EH (cell line): ENCODE measurements at places on chromosomes 4 and X.

GRCh38 chrX:48972220-48973164 is 848 bp upstream of the KCND1 start:
- DNase-seq = peak; percentile 61

DNA sequence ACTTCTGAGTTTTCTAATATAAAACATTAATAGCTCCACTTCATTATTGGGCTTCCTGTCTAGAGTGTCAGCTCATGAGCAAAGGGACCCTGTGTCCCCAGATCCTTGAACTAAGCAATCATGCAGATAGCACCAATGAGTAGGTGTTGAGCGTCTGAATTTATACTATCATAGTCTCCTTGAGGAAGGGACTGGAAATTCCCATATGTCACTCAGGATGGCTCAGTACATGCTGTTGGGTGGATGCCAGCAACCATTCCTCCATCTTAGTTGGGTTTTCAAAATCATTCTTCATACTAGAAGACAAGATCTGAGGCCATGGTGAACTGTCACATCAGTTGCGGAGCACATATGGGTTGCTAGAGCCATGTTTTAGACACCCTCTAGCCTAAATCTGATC is 27.7 kb downstream of the CD99 start:
- DNase-seq = no peak

GRCh38 chr4:13092702-13093101 is 391.4 kb downstream of the RAB28 start:
- DNase-seq = no peak

DNA sequence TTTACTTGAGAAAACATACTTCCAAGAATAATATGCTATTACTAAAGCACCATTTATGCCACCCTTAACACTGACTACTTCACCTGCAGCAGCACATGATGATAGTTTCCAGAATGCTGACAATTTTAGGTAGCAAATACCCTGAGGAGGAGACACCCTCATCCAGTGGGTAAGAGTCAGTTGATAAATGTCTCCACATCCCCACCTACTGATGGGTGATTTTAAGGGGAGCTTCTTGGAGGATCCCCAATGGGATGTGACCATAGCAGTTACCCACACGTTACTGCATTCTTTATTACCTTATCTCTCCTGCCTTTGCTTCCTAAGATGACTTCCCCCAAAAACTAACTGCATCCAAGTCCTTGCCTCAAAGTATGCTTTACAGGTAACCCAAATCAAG is 131.2 kb upstream of the SMARCAD1 start:
- no peak for DNase-seq

GRCh38 chr4:188707036-188707435 is 567.8 kb downstream of the TRIML1 start:
- DNase-seq = no peak

- peak; percentile 75 for DNase-seq
Measured at GRCh38 chrX:40773809-40774208, 38.5 kb upstream of the MED14 start.

- DNase-seq = peak; percentile 89
Measured at GRCh38 chr4:183349673-183350072, 27.4 kb upstream of the CLDN24 start.

DNA sequence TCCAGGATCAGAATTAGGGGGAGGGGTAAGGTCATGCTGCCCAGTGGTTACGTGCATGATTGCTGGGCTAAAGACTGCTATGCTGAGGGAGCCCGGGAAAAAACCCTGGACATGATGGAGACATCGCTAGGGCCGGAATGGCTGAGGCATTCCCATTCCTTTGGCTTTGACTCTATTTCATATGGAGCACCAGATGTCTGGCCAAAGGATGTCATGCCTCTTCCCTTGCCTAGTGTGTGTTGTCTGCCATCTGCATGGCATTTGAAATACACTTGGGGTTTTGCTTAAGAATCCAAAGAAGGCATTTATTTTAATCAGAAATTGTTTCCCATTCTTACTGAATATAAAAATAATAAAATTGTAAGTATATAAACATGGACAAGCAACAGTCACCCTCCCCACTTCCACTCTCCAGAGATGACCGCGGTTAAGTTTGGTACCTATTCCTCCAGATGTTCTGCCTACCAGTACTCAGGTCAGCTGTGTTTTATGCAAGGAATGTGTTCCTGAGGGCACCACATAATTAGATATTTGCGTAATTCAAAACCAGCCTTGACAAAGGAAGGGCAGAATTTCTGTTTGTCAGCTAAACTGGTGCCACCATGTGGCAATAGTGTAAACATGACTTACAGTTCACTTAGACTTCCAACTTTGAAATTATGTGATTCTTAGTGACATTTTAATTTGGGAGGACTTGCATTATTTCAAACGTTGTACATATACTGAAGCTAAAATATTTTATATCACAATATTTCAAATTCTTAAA is 105.9 kb downstream of the CT47B1 start:
- peak; percentile 80 for DNase-seq

DNA sequence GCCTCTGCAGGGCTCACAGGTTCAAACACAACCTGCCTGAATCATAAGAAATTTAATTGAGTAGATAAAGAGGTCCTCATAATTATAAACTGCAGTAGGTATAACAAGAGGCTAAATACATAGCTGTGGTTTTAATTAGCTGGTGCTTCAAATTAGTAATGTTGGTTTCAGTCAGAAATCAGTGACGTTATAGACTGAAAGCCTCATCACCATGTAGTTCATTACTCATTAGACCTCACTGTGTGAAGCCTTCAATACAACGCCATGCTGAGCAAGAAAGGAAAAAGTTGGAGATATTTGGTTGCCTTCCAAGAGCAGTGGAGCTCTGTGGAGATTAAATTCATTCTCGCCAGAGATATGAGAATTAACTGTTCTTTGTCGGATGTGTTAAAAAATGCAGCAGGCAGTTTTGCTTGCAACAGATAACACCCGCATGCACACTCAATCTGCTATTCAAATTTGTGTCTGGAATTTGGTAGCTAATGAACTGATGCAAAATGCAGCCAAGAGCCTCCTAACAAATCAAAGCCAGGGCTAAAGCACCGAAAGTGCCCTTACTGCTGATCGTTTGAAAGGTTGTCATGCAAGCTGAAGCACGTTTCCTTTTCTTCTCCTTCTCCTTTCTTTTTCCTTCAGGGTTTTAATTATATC is 148.9 kb downstream of the AFF2 start:
- DNase-seq = no peak

- no peak for DNase-seq
Measured at GRCh38 chr4:41297832-41298231, 41.1 kb downstream of the UCHL1 start.

- no peak for DNase-seq
Measured at GRCh38 chr4:26218677-26219605, 101.9 kb upstream of the RBPJ start.

DNA sequence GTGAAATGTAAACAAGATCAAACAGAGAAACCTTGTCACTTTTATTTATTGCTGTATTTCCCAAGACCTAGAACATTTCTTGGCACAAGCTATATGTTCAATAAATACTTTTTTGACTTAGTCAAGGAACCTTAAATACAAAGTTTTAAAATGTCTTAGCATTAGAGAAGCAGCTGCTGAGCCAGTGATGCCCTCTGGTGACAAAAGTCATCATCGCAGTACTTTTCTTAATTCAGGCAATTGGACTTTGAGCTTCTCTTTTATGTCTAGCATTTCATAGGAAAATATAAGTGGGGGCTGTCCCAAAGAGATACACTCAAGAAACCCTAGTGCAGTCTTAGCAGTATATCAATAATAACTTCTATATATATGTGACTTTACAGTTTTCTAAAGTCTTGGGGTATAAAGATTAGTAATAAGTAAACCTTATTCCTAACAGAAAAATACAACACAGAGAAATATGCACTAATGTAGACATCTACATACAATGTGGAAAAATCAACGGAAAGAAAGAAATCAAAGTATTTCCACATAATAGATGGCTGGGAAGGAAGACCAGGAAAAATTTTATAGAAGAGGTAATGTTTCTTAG is 118.4 kb downstream of the DTHD1 start:
- DNase-seq = no peak

DNA sequence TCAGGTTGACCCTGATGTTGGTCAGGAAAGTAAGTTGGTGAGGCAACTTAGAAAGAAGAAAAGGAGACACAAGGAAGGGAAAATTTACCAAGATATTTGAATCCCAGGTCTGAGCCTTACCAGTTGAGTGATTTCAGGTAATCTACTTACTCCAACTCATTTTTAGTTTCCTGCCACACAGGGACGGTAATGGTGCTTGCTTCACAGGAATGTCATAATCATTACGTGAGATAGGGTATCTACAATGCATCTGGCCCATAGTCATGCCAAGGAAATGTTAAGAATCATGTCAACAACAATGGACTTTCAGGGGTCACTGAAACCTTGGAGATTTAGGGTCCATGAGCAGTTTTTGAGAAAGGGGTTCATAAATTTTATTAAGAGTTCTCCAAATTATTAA is 195.4 kb upstream of the HHIP start:
- DNase-seq = no peak

DNA sequence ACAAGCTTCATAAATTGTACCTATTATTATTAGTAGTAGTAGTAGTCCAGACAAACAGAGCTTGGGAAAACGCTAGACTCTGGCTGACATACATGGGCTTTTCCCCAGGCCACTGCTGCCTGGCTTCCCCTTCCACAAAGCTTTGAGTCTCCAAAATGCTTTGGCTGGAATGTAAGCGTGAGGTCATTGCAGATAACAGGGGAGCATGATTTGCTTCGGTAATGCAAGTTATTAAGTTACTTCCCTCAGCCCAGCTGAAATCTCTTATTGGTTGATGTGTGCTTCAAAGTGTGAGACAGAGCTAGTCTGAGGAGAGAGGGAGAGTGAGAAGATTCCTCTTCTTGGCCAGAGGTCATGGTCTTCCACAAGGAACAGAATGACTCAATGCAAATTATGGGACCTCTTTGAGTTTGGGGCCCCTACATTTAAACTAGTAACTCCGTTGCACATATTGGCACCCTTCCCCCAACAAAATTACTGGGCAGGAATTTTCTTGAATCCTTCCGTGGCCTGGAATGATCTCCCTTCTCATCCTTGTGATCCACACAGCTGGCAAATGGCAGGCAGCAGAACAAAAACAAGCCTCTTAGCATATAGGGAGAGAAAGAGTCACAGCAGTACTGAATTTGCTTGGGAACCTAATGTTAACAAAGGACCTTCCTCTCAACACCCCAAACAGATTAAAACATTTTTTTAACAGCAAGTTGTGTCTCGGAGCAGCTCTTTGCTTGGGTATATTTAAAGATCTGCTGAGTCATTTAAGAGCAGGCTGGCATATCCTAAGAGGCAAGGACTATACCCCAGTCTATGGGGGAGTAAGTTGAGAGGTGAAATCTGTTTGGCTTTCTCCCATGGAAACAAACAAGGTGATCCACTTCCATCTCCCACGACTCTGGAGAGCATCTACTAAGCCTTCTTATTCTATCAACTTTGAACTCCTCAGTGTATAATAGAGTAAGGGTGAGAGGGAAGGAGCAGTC is 19.9 kb downstream of the AR start:
- peak; percentile 73 for DNase-seq

DNA sequence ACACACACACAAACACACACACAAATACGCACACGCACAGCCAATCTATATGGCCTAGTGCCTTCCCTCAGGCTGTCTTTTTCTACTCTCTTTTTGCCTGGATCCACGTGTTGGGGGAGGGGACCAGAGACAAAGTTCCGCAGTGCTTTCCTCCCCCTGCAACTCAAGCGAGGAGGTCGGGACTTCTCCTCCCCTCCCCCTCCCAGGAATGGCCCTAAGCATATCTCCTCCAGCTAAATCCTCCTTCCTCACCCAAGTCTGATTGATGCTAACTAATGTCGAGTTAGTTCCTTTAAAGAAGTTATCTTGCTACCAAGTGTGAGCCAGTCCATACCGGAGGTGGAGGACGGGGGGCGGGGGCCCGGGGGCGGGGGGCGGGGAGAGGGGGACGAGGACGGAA is 141.2 kb upstream of the ZIC3 start:
- no peak for DNase-seq

DNA sequence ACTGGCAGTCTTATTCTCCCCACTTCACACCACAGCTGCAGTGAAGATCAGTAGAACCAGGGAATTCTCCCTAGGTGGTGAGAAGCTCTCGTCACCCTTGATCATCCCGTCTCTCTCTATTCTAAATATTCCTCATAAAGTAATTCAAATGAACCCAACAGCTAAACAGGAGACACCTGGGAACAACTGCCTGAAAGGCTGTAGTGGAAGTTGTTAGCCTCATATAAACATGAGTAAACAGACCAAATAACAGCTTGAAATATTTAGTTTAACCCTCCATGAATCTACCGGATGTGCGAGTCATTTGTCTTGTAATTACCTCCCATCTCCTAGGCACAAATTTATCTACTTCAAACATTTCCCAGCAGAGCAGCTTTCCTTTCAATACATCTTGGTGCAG is 30.4 kb upstream of the APELA start:
- no peak for DNase-seq

DNA sequence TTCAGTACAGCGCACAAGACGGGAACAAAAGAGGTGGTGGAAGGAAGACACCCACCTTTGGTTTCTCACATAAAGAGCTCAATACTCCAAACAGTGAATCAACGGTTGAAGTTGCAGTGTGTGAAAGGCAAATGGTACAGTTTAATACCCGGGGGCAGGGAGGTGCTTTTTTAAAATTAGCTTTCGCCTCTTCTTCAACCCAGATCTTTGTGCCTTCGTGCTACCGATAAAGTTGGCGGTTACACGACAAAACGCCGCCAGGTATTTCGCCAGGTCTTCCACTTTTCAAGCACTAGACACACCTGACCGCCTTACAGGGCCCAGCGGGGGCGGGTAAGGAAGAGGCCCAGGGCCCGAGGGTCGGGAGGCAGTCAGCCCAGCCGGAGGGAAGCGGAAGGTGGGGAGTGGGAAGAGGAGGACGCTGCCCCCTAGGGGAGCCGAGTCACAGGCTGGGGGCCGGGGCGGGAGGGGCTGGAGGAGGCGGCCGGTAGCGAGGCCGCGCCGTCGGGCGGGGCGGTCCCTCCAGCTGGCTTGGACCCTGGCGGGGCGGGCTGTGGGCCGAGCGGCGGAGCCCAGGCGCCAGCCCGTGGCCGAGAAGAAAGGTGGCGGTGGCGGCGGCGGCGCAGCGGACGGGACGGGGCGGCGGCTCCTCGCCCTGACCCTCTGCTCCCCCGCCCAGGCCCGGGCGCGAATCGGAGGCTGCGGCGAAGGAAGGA is 16.0 kb downstream of the UTP3 start:
- peak; percentile 74 for DNase-seq
